Activated T-cell treated with anti-CD3 and anti-CD28 coated beads, Interleukin-2, amount 50 U/mL, for 24 hours (primary cell): ENCODE measurements at places on chromosomes 7 and 10.

GRCh38 chr10:6396652-6397051, 183.4 kb downstream of the PRKCQ start:
- no peaks in the 10 kb centered on the region for H3K27me3 ChIP-seq
- H3K27ac ChIP-seq, result no peak overlapping the region
- H3K4me3 ChIP-seq, result no peak overlapping the region

DNA sequence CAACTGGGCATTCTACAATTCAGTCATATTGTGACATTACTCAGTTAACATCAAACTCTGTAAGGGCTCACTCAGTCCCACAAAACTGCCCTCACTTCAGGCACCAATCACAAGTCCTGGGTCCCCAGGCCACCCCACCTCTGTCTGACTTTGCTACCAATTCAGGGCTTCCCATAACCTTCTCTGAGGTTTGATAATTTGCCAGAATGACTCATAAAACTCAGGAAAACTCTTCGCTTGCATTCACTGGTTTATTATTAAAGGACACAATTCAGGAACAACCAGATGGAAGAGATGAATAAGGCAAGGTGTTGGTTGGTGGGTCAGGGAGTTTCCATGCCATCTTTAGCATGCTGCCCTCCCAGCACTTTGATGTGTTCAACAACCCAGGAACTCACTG, 41.3 kb downstream of the AVL9 start:
- no peak overlapping the region for H3K4me3 ChIP-seq
- H3K36me3 ChIP-seq, result peaks cover 38% of the 10 kb centered on the region
- no peaks in the 10 kb centered on the region for H3K27me3 ChIP-seq

GRCh38 chr10:27535317-27535716, 31.2 kb downstream of the RAB18 start:
- H3K27me3 ChIP-seq, result no peaks in the 10 kb centered on the region
- peaks cover 42% of the 10 kb centered on the region for H3K36me3 ChIP-seq
- H3K27ac ChIP-seq, result no peak overlapping the region
- DNase-seq, result no peak
- peaks cover 31% of the 10 kb centered on the region for H3K4me1 ChIP-seq

DNA sequence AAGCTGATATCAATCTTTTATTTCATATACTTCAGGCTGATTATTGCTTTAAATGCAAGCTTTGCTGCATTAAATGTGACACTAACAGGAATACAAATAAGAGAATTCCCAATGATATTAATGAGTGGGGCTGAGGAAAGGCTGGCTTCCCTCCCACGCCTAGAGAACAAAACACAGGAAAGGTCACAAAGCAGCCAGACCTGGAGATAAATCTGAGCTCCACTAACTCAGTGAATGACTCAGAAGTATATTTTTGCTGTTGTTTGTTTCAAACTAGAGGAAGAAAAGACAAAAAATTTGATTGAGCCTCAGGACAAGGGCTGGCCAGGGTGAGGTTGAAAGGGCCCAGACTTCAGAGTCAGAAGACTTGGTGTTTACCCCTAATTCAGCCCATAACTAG, 88.1 kb downstream of the XPNPEP1 start:
- no peaks in the 10 kb centered on the region for H3K27me3 ChIP-seq
- no peak overlapping the region for H3K4me3 ChIP-seq
- DNase-seq, result no peak
- peaks cover 2% of the 10 kb centered on the region for H3K4me1 ChIP-seq

DNA sequence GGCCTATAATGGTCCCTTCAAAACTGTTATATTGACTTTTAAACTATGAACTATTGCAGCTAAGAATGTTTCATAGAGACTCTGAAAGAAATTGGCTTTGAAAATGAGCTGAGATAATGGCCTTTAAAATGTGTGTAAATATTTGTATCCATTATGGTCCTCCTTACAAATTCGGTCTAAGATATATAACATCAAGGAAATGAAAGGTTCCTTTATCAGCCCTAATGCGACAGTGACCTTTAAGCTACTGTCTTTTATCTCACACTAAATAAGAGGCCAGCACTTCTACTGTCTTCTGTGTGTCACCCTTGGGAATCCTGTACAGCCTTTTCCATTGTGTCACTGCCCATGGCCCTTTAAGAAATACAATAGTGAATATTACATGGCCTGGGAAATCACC, 19.5 kb downstream of the COL28A1 start:
- no peak for DNase-seq
- no peak overlapping the region for H3K27ac ChIP-seq
- H3K4me1 ChIP-seq, result peaks cover 3% of the 10 kb centered on the region
- no peaks in the 10 kb centered on the region for H3K36me3 ChIP-seq
